ENCODE measurements at places on chromosomes 2 and 18.

GRCh38 chr18:48947092-48947491 is 3.7 kb downstream of the SMAD7 start:
- DNase-seq: no peak

GRCh38 chr18:45050712-45051601 is 370.3 kb downstream of the SETBP1 start:
- DNase-seq: no peak

- DNase-seq: no peak
These were observed 75.0 kb downstream of the PTGR3 start for GRCh38 chr18:75133721-75134610.

- no peak for DNase-seq
These were observed 163.6 kb downstream of the AGPS start for GRCh38 chr2:177556153-177556552.

- peak; percentile 7 for DNase-seq
These were observed 91.4 kb downstream of the COL6A3 start for GRCh38 chr2:237322564-237322963.

GRCh38 chr2:37119157-37119556 is 34.8 kb downstream of the GPATCH11 start:
- no peak for DNase-seq

- DNase-seq: no peak
These were observed 5.7 kb downstream of the KIF1A start for GRCh38 chr2:240814280-240814679.

DNA sequence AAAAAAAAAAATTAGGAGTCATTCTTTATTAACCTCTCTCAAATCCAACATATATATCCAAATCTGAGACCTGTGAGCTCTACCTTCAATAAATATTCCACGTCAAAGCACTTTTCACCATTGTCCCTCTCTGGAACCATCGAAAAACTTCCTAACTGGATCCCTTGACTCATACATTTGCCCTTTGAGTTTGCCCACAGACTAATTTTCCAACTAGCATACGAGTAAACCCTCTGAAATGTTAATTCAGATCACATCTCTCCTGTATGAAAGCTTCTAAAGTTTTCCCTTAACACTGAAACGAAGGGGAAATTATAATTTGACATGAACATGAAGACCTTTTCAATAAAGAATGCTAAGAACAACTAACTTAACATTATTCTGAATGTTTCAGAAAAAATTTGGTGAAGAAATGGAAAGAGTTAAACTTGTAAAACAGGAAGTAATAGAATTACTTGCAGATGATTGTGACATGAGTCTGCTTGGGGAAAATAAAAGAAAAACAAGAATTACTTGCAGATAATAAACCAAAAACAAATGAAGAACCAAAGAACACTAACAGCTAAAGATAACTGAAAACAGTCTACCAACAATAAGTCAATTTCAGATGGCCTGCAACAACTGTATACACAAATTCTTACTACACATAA is 110.6 kb downstream of the C2orf74 start:
- DNase-seq: no peak

DNA sequence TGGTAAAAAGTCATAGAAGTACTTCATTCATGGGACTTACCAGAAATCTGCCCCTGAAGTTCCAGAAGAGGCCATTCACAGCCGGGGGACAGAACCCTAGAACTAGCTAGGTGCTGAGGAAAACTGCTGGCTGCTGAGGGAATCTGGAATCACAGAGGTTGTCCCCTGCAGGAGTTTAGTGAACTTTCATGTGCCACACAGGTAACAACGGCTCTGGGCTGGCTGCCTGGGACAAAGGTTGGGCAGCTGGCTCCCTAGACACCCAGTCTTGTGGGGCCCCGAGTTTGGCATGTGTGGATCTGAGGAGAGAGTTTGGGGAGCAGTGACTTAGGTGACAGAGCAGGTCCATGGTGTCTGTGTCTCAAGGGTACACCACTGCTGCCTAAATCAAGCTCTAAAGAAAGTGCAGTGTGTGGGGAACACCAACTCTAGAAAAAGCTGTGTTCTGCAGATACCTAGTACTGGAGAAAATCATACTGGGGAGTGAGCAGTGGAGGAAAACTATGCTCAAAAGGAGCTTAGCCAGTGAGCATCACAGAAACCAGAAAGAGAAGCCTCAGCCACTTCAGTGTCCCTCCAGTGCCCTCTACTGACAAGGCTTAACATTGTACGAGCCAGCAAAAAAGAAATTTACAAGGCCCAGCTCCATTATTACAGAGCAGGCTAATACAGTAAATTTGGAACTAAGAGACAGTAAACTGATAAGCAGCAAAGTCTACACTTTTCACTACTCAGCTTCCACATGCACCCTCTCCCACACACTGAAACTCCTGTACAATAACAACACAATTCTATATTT is 15.2 kb downstream of the GALNT3 start:
- no peak for DNase-seq

GRCh38 chr2:240127191-240127750 is 8.8 kb downstream of the COPS9 start:
- no peak for DNase-seq

GRCh38 chr2:1598800-1599199 is 145.5 kb downstream of the PXDN start:
- no peak for DNase-seq
